A549 treated with dexamethasone at 1 μM for 4 hours (cell line): ENCODE measurements at places on chromosomes 11 and 22. TPM values are rescaled to one million over a fixed set of nuclear protein-coding genes. Genes with fewer than 3 reads are reported as not detected.

NLRP10 gene
- total RNA-seq = not detected in 5 replicates

MS4A2 gene
- total RNA-seq = not detected in 5 replicates

DLAT gene
- total RNA-seq = 26.5 to 34.1 TPM (median 31.1 TPM) in 5 replicates

SOX10 gene
- 0.04 TPM in 1 of 5 replicates, not detected in the others for total RNA-seq

DDX25 gene
- not detected in 5 replicates for total RNA-seq

NXPE4 gene
- total RNA-seq = not detected in 5 replicates

ELMOD1 gene
- 0.11 to 0.24 TPM (median 0.12 TPM) in 5 replicates for total RNA-seq

TMA7B gene
- not detected in 5 replicates for total RNA-seq

C11orf21 gene
- total RNA-seq = not detected in 5 replicates

CALCA gene
- total RNA-seq = 0.08 to 0.20 TPM in 2 of 5 replicates, not detected in the others

UBQLNL gene
- total RNA-seq = 0.05 TPM in 1 of 5 replicates, not detected in the others

ATM gene
- 6.0 to 9.1 TPM (median 9.0 TPM) in 5 replicates for total RNA-seq

C11orf87 gene
- total RNA-seq = 0.02 TPM in 2 of 5 replicates, not detected in the others

GRK3 gene
- total RNA-seq = 3.5 to 4.4 TPM (median 3.9 TPM) in 5 replicates

CCDC157 gene
- 1.3 to 3.2 TPM (median 2.6 TPM) in 5 replicates for total RNA-seq

IRF7 gene
- total RNA-seq = 6.6 to 9.0 TPM (median 7.0 TPM) in 5 replicates

GLYATL2 gene
- 0.06 to 0.21 TPM in 2 of 5 replicates, not detected in the others for total RNA-seq

H19 gene
- total RNA-seq = 10.4 to 29.9 TPM (median 23.5 TPM) in 5 replicates

SLC5A1 gene
- 0.02 to 0.11 TPM (median 0.07 TPM) in 5 replicates for total RNA-seq

KDELR3 gene
- total RNA-seq = 19.3 to 21.4 TPM (median 20.7 TPM) in 5 replicates
